ENCODE measurements at places on chromosomes 7 and 10. TPM values are rescaled to one million over a fixed set of nuclear protein-coding genes. Genes with fewer than 3 reads are reported as not detected.

GRCh38 chr10:102462512-102463054, 11.2 kb upstream of the C10orf95 start:
- DNase-seq, result no peak

DNA sequence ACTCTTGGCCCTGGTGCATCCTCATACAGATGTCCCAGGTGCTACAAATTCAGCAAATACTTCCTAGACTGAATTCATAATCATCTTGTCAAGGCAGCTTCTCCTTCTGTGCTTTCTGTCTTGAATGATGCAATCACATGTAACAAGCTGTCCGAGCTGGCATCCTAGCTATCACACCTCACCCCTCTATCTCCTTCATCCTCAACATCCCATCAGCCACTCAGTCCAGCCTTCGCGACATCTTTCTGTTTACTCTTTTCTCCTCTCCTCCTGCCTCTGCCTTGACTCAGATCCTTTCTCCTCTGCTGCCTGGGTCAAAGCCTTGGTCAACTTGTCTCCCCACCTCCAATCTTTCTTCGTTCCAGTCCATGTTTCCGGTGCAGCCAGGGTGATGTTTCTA, 240.4 kb upstream of the CELF2 start:
- no peak for DNase-seq

DNA sequence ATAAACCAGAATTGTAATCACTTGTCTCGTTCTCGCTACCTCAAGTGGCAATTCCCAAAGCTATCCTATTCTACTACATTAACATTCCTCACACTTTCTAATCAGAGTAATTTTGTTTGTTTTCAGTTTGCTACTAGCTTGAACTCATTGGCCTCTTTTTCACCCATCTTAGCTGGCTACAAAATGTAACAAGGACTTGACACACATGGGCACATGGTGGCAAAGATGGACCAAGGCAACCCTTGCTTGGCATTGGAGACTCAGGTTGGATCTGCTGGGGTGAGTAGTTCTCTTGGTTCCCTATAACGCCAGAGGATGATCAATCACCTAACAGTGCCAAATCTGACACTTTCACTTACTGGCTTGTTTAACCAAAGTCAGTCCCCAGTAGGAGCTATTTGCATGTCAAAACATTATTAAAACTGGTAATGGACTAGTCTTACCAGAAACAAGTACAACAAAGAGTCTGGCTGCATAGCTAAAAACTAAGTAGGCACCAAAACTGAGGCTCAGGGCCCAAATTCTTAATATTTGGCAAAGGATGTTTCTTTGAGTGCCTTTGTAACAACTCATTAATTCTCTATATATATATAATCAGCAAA, 1.9 kb downstream of the USP6NL start:
- DNase-seq, result peak; percentile 17

DNA sequence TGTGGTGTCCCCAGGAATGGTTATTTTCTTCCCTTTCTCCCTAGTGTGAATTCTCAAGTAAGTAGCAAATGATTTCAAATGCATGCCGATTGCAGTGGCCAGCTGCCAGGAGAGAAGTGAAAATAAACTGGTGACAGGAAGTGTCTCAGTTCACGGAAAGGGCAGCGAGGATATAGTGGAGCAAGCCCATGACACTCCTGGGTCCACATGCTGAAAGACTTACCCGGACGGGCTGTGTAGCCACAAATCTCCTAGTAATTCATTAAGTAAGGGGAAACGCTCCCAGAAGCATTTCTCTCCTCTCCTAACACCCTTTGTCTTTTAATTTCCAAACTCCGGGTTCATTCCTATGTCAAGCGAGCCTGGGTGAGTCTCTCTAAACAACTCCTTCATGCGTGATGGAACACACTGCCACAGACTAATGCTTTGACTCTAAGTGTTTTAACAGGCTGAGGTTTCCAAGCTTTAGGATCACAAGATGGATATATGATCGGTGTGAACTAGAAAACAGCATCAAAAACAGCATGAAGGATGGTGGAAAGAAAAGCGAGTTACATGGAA, 125.6 kb downstream of the CYP26A1 start:
- peak; percentile 91 for DNase-seq

GRCh38 chr10:119516381-119517234, 25.9 kb downstream of the RGS10 start:
- no peak for DNase-seq

- DNase-seq, result no peak
Observed at GRCh38 chr7:23012186-23012585, 1.7 kb downstream of the HYCC1 start.

The CNPY1 gene
- not detected for total RNA-seq

GRCh38 chr7:47887016-47887640, 61.1 kb downstream of the PKD1L1 start:
- DNase-seq, result no peak

The TRPV6 gene
- total RNA-seq, result 1.2 TPM

DNA sequence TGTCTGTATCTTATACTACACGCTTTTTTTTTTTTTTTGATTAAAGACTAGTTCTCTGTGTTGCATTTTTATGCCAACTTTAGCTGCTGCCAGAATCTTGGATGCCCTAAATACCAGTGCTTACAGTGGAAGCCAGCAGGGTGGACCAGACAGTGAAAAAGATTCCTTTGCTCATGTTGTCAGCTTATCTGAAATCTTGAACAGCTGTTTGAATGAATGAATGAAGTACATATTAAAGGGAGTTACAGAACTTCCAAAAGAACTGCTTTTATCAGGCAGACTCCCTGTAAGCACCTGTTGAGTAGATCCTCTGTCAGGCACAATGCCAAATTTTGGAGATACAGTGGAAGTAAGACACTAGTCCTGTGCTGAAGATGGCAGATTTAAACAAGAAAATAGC, 184.9 kb downstream of the PPP1R9A start:
- no peak for DNase-seq

The ANKRD26 gene
- 5.6 TPM for total RNA-seq

DNA sequence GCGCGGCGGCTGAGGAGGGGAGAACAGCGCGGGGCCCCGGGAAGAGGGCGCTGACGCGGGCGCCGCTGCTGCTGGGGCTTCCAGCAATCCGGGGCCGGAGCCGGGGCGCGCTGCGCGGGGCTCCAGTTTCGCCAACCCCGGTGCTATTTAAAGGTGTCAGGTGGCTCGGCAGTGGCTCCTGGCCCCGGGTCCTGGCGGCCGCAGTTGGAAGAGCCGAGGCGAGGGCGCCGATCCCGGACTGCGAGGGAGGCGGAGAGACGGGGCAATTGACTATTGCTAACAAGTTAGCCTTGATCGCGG, 347 bp downstream of the LBX1 start:
- no peak for DNase-seq

- no peak for DNase-seq
Observed at GRCh38 chr7:158705234-158705850, 738 bp upstream of the NCAPG2 start.

GRCh38 chr10:35306852-35307251, 29.5 kb upstream of the CCNY start:
- DNase-seq, result peak; percentile 10

DNA sequence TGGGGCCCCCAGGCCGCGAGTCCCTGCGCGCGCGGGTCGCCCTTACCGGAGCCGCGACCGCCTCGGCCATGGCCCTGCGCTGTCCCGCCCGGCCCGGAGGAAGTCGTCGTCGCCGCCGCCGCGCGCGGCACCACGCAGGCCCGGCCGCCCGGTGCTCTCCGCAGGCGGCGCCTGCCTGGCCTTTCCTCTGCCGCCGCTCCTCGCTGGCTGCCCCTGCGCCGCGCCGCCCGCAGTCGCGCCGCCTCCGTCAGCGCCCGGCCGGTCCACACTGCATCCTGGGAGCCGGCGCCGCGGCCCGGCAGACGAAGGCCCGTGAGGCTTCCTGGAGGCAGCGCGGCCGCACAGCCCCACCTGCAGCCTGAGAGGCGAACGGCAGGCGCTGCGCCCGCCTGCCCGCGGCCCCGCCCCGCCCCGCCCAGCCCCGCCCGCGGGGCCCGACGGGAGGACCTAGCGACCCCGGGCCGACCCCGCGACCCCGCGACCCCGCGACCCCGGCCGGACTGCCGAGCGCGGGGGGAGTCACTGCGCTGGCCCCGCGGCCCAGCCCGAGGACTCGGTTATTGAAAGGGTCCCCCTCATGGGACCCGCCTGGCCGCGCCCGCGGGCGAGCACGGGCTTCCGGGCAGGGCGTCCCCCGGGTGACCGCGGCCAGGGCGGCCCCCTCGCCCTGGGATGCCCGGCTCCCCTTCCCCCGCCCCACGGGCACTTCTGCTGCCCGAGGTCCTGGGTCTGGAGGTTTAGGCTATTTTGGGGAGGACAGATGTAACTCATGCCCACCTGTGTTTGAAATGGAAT, at the start of gene ZNF746:
Gene ZNF746, minus strand, starts transcription at position 343 of the 795 bp plus-strand sequence. Its CDS starts 273 bp downstream, at position 70.
- peak; percentile 74 for DNase-seq

The MOGAT3 gene
- not detected for total RNA-seq

GRCh38 chr7:43318188-43318770, 205.8 kb downstream of the HECW1 start:
- peak; percentile 79 for DNase-seq

- no peak for DNase-seq
Observed at GRCh38 chr7:27351137-27351536, 108.5 kb downstream of the EVX1 start.

DNA sequence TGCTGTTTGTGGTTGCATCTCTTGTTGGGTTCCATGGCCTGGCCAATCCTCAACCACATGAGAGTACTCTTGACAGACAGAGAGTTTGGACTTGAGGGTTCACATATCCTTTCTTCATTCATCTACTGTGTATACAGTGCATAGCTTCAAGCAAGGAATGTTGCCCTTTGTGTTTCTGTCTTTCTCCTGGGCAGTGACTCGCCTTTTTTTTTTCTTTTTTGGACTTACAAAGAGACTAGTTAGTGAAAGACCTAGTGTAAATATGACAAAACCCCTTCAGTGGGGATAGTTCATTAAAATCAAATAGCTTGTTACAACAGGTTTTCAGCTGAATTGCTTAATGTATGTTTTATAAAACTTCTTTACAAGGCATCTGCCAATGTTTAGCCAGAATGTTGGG, 290.2 kb downstream of the FGFR2 start:
- no peak for DNase-seq

GRCh38 chr10:61223576-61223975, 229.6 kb downstream of the TMEM26 start:
- DNase-seq, result no peak

DNA sequence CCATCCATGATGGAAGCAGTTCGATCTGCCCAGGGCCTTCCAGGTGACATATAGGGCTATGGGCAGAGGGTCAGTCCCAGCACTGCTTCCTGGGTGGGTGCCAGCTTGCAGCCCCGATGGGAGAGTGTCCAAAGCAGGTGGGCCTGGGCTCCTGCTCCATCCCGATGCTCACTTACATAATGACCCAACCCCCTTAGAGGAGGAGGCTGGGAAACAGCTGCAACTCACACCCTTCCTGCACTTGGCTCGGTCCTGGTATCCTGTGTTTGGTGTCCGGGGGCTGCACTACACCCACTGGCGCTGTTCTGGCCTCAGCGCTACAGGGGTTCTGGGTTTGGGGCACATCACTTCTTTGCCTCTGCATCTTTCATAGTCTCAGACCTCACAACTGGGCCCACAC, 58.5 kb downstream of the PKD1L1 start:
- DNase-seq, result no peak

The AKR1C3 gene
- 8.9 TPM for total RNA-seq

The ACSM6 gene
- total RNA-seq, result not detected

Measured in lung (tissue), 17 donors.